ENCODE measurements at places on chromosomes 2 and 18.

DNA sequence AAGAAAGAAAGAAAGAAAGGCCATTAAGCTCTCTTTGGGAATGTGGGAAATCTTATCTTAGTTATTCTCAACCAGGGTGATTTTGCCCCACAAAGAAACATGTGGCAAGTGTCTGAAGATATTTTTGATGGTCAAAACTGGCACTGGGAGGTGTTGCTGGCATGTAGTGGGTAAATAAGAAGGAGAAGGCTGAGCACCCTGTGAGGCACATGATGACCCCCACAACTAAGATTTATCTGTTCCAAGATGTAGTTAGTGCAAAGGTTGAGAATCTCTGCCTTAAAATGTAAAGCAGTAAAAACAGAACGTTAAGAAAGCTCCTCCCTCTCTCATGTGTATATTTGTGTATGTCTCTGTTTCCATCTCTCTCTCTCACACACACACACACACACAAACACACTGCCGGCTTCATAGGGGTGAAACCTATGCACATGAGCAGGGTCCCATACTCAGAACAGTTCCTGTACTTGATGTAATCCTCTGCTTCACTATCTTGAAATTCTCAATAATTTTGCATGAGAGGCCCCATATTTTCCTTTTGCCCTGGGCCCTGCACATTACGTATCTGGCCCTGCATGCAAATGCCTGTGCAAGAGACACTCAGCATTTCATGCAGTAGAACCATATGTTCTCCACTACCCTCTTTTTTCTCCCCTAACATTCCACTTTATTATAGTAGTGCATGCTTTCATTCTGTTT is 94.3 kb downstream of the MREG start:
- DNase-seq: no peak

GRCh38 chr2:40041422-40042382 is 262.6 kb upstream of the THUMPD2 start:
- no peak for DNase-seq

- DNase-seq: no peak
Measured at GRCh38 chr2:239374896-239375277, 25.9 kb downstream of the HDAC4 start.

DNA sequence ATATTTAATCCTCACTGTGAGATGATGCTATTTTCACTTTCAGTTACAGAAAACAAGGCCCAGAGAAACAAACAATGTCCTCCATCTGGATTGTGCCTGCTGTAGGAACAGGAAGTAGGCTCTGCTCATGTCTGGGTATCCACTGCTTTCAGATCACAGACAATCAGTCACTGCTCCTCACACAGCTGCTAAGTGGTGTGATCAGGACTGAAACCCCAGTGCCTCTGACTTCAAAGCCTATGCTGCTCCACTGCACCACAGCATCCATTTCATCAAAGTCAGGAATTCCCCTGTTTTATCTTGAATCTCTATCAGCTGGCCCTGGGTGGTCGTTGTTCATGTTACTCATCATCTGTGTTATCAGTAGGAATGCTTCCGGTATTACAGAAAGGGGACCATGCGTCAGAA is 303.8 kb upstream of the TRIB2 start:
- DNase-seq: no peak

GRCh38 chr18:34965566-34965965 is 75.6 kb upstream of the MAPRE2 start:
- DNase-seq: no peak

- DNase-seq: no peak
Measured at GRCh38 chr2:162885281-162886070, 46.9 kb upstream of the KCNH7 start.

- no peak for DNase-seq
Measured at GRCh38 chr2:101623031-101623521, 74.4 kb upstream of the MAP4K4 start.

DNA sequence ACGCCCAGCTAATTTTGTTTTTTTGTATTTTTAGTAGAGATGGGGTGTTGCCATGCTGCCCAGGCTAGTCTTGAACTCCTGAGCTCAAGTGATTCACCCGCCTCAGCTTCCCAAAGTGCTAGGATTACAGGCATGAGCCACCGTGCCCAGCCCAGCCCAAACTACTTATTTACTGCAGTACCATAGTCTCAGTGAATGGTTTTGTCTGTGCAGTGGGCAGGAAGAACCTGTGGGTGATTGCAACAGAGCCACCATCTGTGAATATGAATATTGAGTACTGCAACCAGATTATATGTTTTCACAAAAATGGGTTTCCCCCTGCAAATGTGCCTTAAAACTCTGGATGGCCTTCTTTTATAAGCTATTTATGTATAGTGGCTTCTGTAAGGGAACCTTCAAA is 9.1 kb downstream of the MPPE1 start:
- no peak for DNase-seq
